Myometrial cell (primary cell): ENCODE measurements at places on chromosomes 6 and 20. TPM values are rescaled to one million over a fixed set of nuclear protein-coding genes. Genes with fewer than 3 reads are reported as not detected.

FNDC1 gene
- not detected in 2 replicates for total RNA-seq

YTHDF1 gene
- 15.6 and 19.8 TPM in 2 replicates for total RNA-seq

TTBK1 gene
- not detected in 2 replicates for total RNA-seq

GRM4 gene
- total RNA-seq = not detected in 2 replicates

SIM1 gene
- total RNA-seq = not detected in 2 replicates

CDH4 gene
- 10.6 and 13.8 TPM in 2 replicates for total RNA-seq

MUC21 gene
- not detected in 2 replicates for total RNA-seq

OR12D3 gene
- total RNA-seq = not detected in 2 replicates

GSTA1 gene
- not detected in 2 replicates for total RNA-seq

SAMD5 gene
- total RNA-seq = 0.29 and 1.2 TPM in 2 replicates
